H9 (cell line): ENCODE measurements at places on chromosomes 1 and 21. TPM values are rescaled to one million over a fixed set of nuclear protein-coding genes. Genes with fewer than 3 reads are reported as not detected.
A peak's percentile ranks its signal among the peaks of the same experiment; 100 is the strongest.

GRCh38 chr1:184708084-184708676, 46.5 kb downstream of the EDEM3 start:
- H3K36me3 ChIP-seq: no peaks in the 10 kb centered on the region
- no peak for DNase-seq
- H3K27ac ChIP-seq: no peak overlapping the region

DNA sequence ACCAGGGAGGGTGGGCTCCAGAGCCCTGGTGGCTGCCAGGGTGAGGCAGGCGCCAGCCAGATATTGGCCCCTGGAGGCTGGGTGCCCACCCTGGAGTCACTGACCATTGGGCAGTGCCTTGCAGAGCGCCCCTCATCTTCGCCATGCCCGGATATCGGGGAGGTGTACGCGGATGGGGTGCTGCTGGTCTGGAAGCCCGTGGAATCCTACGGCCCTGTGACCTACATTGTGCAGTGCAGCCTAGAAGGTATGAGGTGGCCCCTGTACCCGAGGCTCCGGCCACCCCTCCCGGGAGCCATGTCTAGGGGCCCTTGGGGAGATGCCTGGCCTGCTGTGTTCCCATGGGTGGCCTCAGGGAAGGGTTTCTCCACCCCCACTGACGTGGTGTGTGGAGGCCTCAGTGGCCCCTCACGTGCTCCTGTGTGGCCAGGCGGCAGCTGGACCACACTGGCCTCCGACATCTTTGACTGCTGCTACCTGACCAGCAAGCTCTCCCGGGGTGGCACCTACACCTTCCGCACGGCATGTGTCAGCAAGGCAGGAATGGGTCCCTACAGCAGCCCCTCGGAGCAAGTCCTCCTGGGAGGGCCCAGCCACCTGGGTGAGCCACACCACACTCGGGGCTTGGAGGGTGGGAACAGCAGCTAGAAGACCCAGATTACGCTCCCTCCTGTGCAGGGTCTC, 30.9 kb downstream of the TRIM11 start:
- no peak overlapping the region for H3K27ac ChIP-seq
- DNase-seq: no peak
- peak overlapping the region; percentile 21; the same call in 2 of the 3 replicates for H3K4me3 ChIP-seq

The TRIM17 gene
- total RNA-seq: 2.8 TPM in 2 replicates

DNA sequence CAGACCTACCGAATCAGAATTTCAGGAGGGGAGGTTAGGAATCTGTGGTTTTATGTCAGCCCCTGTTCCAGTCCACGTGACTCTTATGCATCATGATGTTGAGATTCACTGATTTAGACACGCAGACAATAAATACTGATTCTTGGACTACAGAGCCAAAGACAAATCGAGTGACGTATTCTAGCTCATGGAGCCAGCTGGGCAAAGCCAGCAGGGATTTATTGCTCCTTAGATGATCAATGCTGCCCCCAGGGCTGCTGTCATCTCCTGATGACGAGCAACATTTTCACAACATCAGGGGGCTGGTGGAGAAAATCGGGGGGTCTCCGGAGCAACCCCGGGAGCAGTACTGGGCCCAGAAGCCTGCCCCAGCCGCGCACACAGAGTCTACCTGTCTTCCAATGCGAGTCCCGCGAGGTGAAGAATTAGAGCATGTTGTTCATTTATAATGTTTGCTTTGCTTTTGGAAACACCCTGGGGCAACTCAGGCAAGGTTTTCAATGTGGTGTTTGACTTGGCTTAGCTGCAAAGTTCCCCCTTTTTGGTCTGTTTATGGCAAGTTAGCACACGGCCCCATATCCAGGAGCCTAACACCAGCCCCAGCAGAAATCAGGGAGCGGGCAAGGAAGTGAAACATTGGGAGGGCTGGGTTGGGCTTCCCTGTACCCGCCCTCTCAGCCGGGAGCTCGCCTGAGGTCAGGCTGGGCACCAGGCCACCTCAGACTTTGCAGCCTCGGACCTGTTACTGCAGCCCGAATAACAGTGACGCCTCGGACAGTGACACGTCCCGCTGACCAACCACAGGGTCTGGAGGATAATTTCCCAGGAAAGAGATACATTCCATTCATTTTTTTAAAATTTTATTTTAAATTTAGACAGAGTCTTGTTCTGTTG, 19.9 kb upstream of the CLDN14 start:
- no peaks in the 10 kb centered on the region for H3K36me3 ChIP-seq
- DNase-seq: no peak
- no peak overlapping the region for H3K4me3 ChIP-seq
- no peaks in the 10 kb centered on the region for H3K27me3 ChIP-seq
- no peaks in the 10 kb centered on the region for H3K4me1 ChIP-seq

The SHISAL2A gene
- 0.44 and 0.90 TPM in 2 replicates for total RNA-seq

DNA sequence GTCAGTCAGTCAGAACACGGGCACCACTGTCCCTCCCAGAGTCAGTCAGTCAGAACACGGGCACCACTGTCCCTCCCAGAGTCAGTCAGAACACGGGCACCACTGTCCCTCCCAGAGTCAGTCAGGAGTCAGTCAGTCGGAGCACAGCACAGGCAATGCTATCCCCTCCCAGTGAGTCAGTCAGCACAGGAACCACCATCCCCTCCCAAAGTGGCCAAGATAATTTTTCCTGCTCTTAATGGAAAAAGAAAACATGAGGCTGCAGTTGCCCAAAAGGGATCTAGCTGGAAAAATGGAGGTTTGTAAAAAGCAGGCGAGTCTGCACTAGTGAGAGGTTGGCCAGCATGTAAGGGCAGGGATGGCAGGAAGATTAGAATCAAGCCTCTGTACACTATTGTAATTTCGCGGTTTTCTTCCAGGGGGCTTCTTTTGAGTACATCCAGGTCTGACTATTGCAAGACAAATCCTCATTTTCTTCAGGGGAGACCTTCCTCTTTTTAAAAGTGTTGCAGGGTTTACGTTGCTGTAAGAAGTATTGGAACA, 213.8 kb downstream of the SIPA1L2 start:
- DNase-seq: no peak
- no peak overlapping the region for H3K4me3 ChIP-seq
- no peaks in the 10 kb centered on the region for H3K27me3 ChIP-seq
- H3K36me3 ChIP-seq: peaks cover 3% of the 10 kb centered on the region
- no peaks in the 10 kb centered on the region for H3K4me1 ChIP-seq

The WDR64 gene
- not detected in 2 replicates for total RNA-seq

GRCh38 chr1:237269938-237270337, 228.0 kb downstream of the RYR2 start:
- H3K36me3 ChIP-seq: no peaks in the 10 kb centered on the region
- H3K27me3 ChIP-seq: no peaks in the 10 kb centered on the region
- no peaks in the 10 kb centered on the region for H3K4me1 ChIP-seq
- H3K4me3 ChIP-seq: no peak overlapping the region
- no peak for DNase-seq

The LEPR gene
- total RNA-seq: 3.3 TPM in 2 replicates
